ENCODE measurements at places on chromosomes 3 and 15.

DNA sequence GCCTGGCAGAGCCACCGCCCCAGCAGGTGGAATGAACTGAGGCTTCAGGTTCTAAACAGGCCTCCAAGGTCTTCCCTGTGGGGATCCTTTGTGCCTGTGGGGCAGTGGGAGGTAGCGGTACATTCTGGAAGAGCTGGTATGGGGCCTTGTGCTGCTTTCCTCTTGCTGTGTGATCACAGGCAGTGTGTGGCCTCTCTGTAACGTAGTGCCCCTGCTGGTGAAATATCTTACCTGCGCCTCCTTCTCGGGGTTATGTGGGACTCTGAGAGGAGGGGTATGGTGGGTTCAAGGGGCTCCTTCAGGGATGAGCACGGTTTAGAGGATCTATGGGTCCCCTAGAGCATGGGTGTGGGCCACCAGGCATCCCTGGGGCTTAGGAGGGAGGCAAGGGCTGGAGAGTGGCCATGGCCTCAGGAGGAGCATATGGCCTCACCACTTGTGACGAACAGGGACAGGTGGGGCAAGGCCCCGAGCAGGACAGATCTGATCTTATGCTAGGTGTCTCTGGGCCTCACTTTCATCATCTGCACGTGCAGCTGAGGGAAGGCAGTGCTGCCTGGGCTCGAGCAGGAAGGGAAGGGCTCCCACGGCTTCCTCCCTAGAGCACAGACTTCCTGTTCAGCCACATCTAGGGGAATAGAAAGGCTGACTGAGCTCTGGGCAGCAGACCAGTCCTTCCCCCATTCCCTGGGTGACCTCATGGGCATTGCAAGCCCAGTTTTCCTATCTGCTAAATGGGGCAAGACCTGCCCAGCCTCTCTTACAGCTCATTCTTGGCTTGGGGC, 1.9 kb upstream of the ALS2CL start:
- peak; percentile 43 for DNase-seq

DNA sequence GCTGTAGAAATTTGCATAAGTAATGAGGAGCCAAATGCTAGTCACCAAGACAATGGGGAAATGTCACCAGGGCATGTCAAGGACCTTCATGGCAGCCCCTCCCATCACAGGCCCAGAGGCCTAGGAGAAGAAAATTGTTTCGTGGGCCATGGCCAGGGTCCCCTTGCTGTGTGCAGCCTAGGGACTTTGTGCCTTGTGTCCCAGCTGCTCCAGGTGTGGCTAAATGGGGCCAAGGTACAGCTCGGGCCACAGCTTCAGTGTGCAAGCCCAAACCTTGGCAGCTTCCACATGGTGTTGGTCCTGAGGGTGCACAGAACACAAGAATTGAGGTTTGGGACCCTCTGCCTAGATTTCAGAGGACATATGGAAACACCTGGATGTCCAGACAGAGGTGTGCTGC, 208.8 kb upstream of the TBC1D5 start:
- DNase-seq = no peak

DNA sequence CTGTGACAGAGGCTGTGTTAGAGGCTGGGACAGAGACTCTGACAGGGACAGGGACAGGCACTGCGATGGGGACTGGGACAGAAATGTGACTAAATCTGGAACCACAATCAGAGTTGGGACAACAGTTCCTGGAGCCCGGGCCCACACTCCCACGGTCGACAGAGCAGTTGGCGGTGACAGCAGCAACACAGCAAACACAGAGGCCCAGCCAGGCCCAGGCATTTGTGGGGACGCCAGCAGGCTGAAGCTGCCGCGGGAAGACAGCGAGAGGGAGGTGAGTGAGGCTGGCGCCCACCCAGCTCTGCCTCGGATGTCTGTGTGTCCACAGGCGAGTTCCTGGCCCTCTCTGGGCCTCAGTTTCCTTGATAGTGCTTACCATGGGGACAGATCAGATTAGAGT, 9.3 kb upstream of the HCN4 start:
- DNase-seq = no peak

DNA sequence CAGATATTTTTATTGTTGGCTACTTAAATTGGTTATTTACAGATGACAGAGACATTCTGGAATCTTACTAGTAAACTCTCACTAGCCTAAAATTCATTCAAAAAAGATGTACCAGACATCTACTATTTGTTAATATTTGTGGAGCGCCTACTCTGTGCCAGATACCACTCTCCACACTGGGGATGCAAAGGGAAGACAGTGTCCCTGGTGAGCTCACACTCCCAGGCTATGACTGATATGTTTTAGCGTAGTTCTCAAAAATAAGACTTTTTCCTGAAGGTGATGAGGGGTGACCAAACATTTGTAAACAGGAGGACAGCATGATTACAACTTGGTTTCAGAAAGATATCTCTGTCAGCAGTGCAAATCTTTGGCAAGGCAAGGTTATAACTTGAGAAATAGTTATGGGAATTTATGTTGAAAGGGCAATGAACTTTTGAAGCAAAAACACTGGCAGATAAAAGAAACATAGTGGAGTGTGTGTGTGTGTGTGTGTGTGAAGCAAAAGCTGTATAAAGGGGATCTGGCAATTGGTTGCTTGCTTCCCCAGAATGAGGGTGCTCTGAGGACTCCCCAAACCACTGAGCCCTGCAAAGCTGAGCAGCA, 51.2 kb downstream of the HACD2 start:
- DNase-seq = no peak

All from memory B cell (primary cell).